ENCODE measurements at places on chromosomes 5 and 9.

- no peak for DNase-seq
These were observed 131.6 kb downstream of the FANCC start for GRCh38 chr9:95185956-95186355.

DNA sequence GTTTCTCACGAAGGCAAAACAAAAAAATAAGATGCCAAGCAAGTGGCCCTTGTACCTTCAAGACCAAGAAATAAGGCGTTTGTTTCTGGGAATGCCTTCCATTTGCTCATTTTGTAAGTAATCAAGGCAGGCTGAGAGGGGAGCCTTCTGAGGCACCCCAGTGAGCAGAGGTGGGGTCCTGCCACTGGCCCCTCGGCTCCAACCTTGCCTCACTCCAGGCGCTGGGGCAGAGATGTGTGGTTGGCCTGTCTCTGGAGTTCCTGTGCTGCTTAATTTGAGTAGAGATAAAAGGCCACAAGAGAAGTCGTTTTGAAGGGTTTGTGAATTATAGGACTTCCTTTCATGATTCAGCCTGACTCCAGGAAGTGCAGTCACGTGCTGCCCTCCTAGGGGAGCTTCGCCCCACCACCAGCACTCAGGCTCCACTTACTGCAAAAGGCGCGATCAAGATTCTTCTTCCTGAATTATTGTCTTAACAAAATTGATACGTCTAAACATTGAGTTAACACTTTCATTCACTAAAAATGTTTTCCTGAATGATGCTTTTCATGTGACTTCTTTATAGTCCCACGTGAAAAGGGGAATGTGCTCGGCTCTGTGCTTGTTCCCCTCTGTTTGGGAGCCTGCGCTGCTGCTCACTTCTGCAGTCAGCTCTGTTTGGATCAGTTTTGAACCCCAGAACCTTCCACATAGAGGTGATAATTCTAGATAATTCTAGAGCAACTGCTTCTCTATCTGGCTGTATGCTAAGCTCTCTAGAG is 13.7 kb downstream of the SYK start:
- DNase-seq, result peak; percentile 38

GRCh38 chr5:145847499-145848497 is 12.7 kb upstream of the PRELID2 start:
- DNase-seq, result peak; percentile 83

DNA sequence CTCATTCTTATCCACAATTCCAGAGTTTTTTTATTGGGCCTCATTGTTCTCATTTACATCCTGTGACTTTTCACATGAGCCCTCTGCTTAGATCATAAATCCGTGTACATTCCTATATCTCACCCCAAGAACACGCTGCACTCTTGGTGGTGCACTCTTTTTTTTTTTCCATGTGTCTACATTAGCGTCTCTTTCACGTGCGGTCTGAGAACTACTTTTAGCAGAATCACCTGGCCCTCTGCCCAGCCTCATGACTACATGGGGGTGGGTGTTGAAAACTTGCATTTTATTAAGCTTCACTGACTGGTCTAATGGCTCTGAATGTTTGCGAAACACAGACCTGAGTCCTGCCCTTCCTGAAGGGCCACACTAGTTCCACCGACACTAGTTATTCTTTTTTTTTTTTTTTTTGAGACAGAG is 18.6 kb downstream of the C9orf57 start:
- peak; percentile 96 for DNase-seq

DNA sequence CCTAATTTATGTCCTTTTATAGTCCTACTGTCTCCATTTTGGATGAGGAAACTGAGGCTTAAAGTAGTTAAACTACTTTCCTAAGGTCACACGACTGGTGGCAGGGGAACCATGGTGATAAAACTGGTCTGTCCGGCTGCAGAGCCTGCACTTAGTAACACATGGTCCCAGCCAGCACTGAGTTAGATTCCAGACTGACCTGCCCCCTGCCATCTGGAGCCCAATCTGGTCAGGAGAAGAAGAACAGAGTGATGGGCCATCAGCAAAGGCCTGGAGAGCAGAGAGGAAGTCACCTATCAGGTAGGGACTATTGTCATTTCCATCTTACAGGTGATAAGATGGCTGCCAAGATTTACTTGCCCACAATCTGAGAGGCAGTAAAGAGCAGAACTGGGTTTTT is 86.6 kb upstream of the SLC25A48 start:
- DNase-seq, result no peak

DNA sequence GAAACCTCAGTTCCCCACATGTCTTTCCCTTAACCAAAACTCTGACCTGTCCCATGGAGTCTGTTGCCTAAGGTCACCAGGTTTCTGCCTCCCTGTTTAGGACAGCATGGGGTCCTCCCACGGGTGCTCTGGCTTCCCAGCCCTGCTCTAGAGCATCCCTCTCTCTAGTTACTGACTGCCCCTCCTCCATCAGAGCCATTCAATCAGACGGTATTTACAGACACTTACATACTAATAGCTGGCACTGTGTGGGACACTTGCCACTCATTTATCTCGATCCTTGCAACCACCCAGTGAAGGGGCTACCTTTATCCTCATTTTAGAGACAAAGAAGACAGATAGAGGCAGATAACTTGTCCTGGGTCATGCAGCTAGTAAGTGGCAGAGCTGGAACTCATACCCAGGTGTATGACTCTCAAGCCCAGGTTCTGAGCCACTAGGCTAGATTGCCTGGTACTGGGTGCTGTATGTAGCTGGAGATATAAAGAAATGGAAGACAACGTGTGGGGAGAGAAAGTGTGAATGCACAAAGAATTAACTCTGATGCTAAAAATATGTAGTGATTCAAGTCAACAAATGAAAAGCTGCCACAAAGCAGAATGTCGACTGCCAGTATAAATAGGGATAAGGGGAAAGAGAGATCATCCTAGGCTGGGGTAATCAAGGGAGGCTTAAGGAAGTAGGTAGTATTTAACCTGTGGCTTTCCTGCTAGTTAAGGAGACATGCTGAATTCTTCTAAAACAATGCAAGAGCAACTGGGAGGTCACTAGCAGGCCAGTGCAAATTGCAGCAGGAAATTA is 52.5 kb upstream of the PDE8B start:
- no peak for DNase-seq

GRCh38 chr9:74496819-74497747 is at the start of gene RORB:
Gene RORB, plus strand, starts transcription at chr9:74497335. Its CDS starts 642 bp downstream, at chr9:74497977.
- DNase-seq, result peak; percentile 29

- DNase-seq, result no peak
These were observed 792.8 kb upstream of the NUDT12 start for GRCh38 chr5:104355350-104355749.

DNA sequence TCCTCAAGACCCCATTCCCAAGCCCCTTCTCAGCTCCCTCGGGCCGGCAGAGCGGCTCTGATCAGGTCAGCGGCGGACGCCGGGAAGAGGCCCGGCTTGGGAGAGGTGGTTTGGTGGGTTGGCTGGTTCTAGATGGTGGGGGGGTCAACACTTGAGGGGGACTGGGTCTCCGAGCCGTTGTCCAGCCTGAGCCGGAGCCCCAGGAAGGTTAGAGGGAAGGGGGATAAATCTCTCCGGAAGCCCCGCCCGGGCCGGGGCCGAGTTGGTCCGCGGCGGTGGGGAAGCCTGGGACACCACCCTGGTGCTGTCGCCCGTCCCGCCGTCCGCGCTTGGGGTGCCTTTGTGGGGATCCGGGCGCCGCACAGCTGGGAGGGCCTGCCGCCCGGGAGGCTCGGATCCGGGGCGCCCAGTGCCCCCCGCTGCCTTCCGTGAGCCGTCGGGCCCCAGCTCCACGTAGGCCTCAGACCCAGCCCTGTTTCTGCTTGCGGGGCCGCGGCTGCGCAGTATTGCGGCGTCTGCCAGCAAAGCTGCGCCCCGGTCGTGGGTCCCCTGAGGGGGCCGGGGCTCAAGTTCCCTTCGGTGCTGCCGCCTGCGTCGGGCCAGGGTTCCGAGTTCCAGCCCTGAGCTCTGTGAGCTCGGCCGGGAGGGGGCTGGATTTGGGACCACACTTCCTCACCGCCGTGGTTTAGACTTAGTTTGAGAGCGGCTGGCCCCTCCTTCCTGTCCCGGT is 542 bp upstream of the TRIM52 start:
- peak; percentile 73 for DNase-seq

- DNase-seq, result no peak
These were observed 426.8 kb upstream of the CTNND2 start for GRCh38 chr5:12330993-12331588.
